ENCODE measurements at places on chromosomes 11 and 22.

DNA sequence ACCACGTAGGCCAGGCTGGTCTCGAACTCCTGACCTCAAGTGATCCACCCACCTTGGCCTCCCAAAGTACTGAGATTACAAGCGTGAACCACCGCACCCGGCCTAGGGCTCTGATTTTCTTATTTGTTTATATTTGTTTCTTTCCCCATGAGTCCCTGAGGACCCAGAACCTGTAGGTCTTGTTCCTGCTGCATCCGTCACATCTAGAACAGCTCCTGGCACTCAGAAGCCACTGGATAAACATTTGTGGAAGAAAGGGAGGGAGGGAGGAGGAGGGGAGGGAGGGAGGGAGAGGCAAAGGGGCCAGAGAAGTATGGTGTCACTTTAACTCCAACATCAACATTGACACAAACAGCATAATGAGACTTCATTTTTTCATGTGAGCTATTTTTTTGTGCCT is 67.7 kb downstream of the CELSR1 start:
- no peak for DNase-seq

GRCh38 chr11:125835748-125836147 is 2.6 kb downstream of the PATE4 start:
- DNase-seq = no peak

DNA sequence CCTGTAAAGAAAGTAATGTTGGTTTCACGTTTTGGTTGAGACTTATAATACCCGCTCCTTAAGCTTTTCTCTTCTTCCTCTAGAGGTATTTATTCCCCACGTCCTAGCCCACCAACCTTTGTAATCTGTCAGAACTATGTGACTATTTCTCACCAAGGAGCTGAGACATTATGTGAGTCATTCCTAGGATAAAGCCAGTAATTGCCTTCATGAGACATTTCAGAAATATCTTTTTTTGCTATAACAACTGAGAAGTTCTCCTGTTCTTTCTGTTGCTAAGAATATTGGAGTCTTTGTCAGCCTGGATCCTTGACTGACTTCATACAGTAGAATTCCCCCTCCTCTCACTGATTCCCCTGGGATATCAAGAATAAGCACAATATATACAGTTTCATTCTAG is 1497.0 kb upstream of the TENM4 start:
- DNase-seq = no peak

DNA sequence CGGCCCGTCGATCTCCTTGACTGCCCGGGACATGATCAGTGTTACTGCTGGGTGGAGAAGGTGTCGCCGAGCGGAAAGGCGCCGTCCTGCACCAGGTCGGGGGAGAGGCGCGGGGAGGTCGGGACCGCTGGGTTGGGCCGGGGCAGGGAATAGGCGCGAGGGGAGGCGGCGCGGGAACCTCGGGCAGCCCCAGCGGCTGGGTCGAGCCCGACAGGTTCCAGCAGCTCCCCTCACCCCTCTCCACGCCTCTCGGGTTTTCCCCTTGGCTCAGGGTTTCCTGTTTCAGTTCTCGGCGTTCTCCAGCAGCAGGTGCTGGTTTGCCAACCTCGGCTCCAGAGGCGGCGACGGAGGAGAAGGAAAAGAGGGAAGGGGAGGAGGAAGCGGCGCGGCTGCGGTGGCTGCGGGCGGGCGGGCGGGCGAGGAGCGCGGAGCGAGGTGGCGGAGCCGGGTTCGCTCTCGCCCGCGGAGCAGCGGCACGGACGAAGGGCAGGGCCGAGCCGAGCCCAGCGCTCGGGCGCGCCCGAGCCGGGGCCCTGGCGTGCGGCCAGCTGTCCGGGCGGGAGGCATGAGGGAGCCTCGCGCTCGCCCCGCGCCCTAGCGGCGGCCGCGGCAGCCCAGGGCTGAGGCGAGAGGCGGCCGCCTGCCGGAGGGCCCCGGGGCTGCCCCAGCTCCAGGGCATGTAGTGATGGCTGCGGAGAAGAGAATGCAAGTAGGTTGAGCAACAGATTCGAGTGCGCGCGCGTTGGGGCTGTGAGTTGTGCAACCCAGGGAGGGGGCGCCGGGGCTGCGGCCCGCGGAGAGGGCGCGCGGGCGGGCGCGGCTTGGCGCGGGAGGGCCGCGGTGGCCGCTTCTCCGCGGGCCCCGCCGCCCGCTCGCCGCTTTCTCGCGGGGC is at the start of gene ZC3H12C:
Gene ZC3H12C, plus strand, starts transcription at position 878 of the 892 bp plus-strand sequence. CDS start 20 bp downstream, outside the sequence.
- peak; percentile 76 for DNase-seq

DNA sequence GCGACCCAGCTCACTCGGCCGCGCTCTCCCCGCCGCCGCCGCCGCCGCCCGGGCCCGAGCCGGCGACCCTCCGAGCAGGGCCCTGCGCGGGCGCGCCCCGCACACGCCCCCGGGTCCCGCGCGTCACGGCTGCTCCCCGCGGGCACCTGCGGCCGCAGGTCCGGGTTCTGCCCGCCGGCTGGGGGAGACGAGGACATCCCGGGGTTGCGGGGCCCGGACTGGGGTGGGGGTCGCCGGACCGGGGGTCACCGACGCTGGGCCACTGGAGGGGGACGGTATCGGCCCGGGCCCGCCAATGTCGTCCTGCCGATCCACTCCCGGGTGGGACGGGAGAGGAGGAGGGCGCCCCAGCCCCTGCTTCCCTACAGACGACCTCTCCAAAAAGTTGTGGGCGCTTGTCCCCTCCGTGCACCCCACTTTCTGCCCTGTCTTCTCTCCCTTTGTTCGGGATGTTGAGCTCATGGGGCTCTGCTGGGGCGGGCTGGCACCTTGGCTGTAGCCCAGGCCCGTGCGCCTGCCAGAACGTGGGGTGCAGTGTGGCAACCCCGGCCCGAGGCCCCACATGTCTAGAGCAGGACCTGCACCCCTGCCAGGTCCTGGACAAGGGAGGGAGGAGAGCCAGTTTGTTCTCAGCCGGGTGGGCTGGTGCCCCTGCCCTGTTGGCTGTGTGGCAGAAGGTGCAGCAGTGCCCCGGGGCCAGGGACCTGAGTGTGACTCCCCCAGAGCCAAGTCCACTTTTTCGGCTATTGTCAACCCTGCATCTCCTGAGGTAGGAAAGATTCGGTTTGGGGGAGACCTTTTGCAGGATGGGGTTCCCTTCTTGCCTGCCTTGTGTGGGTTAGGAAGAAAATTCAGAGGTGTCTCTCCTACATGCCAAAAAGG is 40.2 kb upstream of the CELSR1 start:
- no peak for DNase-seq

GRCh38 chr11:65793144-65793581 is 6.3 kb downstream of the OVOL1 start:
- DNase-seq = no peak

GRCh38 chr11:118212131-118212725 is 12.6 kb downstream of the JAML start:
- DNase-seq = peak; percentile 66

GRCh38 chr22:26550498-26551033 is 38.3 kb upstream of the TFIP11 start:
- no peak for DNase-seq

DNA sequence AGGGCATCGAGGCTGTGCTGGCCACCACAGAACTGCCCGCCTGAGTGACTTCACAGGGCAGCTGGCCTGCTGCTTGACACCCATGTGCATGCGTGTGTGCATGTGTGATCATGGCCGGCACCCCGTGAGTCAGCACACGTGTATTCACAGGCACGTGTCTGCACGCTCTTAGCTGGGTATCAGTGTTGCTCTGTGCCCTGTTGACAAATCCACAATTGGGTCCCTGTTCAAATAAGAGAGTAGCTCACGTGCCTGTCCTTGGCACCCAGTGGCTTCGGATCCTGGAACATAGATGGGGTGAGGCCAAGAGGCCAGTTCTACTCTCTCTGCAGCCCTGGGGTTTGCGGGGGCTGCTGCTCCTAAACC is 14.0 kb downstream of the B3GAT1 start:
- no peak for DNase-seq

GRCh38 chr22:39592081-39593065 is 21.8 kb downstream of the CACNA1I start:
- DNase-seq = no peak

- DNase-seq = no peak
These were observed 37.8 kb downstream of the GALNT18 start for GRCh38 chr11:11583801-11584529.

GRCh38 chr11:9716275-9717039 is 52.6 kb downstream of the SWAP70 start:
- no peak for DNase-seq

- DNase-seq = no peak
These were observed 98.6 kb downstream of the KIAA1671 start for GRCh38 chr22:25051073-25051472.

DNA sequence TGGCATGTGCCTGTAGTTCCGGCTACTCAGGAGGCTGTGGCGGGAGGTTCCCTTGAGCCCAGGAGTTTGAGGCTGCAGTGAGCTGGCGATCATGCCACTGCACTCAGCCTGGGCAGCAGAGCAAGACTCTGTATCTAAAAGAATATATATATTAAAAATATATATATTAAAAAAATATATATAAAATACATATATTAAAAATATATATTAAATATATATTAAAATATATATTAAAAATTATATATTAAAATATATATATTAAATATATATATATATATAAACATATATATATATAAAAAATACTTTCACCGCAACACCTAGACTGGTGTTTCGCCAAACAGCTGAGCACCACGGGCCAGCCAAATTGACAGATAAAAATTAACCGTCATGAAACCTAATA is 8.8 kb downstream of the TTC38 start:
- no peak for DNase-seq

- DNase-seq = no peak
These were observed 113.5 kb downstream of the SHANK2 start for GRCh38 chr11:71138737-71139425.

GRCh38 chr11:34379079-34379478 is 21.3 kb upstream of the ABTB2 start:
- DNase-seq = no peak

DNA sequence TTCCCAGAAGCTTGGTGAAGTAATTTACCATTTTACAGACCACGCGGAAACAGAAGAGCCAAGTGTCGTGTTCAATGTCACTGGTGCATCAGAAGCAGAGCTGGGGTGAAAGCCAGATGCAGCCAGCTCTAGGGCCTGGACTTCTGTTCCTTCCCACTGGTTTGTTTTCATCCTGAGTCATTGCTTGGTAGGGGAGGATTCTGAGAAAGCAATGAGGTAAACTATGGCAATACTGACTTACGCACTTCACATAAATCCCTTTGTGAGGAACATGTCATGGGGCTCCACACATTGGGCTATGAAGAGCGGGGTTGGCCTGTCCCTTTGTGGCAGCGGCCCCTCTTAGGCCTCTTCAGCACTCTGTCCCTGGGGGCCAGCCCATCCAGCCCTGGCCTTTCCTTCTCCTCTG is 52.4 kb upstream of the RBFOX2 start:
- no peak for DNase-seq

DNA sequence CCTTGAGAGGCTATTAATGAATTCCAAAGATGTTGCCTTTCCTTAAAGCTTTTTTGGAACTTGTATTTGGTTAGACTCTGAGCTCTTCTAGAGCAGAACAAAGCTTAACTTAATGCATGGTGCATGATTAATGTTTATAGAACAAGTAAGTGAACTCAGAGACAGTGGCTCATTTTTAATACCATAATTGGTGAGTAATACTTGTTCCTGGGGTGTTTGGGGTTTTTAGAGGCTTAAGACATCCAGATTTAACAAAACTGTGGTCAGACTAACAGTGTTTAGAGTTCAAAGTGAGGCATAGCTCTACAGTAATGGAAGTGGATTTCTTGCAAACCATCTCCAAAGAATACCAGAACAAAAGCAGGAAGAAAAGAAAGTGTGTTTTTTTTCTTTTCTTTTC is 73.7 kb upstream of the CTSC start:
- DNase-seq = no peak

- no peak for DNase-seq
These were observed 69.2 kb upstream of the GRK3 start for GRCh38 chr22:25495285-25495684.

GRCh38 chr22:36505998-36506635 is 723 bp downstream of the FOXRED2 start:
- DNase-seq = no peak

DNA sequence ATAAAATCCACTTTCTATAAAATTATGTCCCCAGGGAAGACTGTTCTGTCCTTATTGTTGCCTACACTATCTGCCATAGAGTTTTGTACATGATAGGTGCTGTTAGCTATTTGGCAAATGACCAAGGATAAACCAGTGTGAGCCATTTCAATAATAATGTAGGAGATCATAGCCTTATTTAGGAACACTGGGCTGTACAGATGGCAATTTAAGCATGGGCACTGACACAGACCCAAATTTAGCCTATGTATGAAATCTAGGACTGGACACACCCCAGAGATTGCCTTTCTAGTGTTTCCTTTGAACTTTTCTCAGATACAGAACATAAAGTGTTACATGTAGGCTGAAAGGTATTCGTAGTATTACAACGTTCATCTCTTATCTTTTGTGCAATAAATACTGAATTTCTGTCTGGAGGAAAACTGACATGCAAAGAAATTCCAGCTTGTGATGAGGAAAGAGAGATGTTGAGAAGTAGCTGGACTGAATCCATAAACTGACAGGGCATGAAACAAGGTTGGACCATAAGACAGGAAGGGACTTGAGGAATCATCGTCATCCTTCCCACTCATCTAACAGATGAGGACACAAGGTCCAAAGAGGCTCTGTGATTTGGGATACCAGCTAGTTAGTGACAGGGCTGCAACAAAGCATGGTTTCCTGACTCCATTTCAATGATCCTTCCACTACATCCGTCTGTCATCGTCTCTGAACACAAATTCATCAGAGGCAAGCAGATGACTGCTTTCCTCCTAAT is 60.3 kb downstream of the TMPRSS5 start:
- no peak for DNase-seq

- DNase-seq = no peak
These were observed 132.3 kb downstream of the COMMD9 start for GRCh38 chr11:36156817-36157519.

DNA sequence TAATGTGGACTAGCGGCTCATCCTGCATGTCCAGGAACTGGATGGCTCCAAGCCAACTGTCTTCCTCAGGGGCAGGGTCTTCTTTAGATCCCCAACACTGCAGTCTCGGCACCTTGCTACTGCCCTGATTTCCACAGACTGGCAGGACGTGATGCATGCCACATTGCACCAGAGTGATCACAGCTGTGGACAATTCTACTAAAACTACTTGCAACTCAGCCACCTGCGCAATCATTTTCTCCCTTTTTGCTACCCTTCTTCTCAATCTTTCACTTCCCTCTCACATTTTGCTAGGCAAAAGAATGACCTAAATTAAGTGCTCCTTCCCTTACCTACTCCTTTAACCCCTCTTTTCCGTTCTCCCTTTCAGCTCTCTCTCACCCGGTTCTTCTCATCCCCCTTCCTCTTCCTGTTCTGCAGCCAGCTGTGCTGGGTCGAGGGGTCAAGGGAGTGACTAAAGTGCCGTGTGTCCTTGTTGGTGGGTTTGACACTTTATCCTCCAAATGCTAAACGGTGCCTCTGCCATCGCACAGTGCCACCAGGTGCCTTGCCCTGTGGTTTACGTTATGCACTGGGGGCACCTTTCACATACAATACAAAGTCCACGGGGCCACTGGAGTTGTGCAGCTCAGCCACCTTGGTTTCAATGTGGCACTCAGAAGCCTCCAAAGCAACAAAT is 11.5 kb upstream of the PEX26 start:
- DNase-seq = no peak

GRCh38 chr11:78420796-78421209 is 3.2 kb upstream of the GAB2 start:
- no peak for DNase-seq

Measured in HuH-7 (cell line).